ENCODE measurements at places on chromosomes 3 and 15. TPM values are rescaled to one million over a fixed set of nuclear protein-coding genes. Genes with fewer than 3 reads are reported as not detected.

GRCh38 chr3:11054739-11055438, 62.3 kb downstream of the SLC6A1 start:
- DNase-seq = no peak

GRCh38 chr15:56832125-56832524, 86.3 kb upstream of the TCF12 start:
- DNase-seq = no peak

DNA sequence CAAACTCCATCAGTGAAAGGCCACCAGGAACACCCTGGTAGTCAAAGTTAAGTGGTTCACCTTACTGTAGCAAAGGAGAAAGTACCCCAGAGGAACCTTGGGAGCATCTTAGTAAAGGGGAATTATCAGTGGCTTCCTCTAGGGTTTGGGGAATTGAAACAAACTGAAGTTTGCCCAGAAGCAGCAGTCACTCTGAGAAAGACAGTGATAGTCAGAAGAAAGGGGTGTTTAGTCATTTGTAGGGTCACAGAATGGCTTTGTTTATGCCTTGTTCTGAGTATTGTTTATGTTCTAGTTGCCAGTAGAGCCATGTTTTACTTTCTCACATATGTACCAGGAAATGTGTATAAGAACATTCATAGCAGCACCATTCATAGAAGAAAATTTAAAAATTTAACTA, 93.8 kb downstream of the FHIT start:
- no peak for DNase-seq

DNA sequence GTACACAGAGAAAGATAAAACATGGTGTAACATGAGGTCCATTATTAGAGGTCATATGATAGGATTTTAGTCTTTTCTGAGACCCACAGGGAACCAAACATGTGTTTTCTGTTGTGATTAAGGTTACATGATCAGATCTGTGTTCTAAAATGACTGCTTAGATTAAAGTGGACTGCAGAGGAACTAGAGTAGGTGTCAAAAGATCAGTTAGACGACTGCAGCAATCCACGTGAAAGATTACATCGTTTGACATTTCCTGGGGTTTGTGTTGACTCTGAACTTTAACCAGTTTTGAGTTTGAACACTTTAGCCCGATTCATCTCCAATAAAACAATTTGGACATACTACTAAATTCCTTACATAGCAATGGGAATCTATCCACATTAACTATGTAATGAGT, 5.1 kb downstream of the MIX23 start:
- no peak for DNase-seq

GRCh38 chr3:2247831-2248230, 149.2 kb downstream of the CNTN4 start:
- DNase-seq = no peak

The SUCLG2 gene
- total RNA-seq = 45.0 TPM

- peak; percentile 100 for DNase-seq
Observed at GRCh38 chr3:183285828-183286457, 32.9 kb downstream of the B3GNT5 start.

DNA sequence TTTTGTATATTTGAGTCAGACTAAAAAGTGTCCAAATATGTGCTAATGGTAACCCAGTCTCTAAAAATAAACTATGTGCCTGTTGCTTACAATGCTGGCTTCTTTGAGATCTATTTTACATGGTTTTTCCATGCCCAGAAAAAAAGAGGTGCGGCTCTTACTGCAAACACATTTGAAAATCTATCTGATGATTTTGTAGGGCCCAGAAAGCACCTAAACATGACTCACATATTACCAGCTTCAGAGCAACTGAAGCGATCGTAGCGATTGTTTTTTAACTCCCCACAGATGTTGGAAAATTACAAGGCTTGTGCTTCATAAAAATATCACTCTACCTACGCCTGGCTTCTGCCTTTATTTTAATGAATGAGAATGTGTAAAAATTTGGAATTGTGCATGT, 53.5 kb downstream of the SUCNR1 start:
- DNase-seq = peak; percentile 18

The NEK4 gene
- total RNA-seq = 25.9 TPM

DNA sequence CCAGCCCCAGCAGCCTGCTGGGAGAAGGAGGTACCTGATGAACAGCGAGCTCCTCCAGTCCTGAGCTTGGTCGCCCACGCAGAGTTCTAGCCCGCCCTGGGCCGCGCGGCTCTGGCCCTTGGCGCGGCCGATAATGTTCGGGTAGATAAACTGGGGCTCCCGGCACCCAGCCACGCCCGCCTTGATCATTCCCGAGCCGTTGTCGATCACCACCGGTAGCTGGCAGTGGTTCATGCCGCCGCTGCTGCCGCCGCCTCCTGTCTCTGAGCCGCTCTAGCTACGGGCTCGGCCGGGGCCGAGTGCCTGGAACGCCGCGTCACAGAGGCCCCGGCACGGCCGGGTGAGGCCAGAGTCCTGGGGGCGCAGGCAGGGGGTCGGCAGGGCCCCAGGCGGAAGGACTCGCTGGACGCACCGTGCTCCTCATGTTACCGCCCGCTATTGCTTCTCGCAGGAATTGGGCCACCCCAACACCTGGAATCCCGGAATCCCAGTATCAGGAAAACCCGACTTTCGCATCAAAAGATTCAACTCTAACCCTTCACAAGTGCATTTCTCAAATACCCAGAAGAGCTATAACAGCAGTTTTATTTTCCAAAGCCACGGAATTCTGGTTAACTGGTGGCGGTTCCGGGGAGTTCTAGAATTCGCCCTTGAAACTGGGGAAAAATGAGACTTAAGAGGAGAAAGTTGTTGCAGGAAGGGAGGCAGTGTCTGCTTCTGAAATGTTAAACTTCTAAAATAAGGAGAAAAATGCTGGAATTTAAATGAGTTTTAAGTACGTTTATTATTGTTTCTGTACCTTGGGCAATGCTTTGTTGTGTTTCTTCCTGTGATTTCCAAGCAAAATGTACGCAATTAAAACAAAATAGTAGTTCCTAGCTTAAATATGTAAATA, at the start of gene ACTRT3:
ACTRT3 (minus strand) TSS at position 275 of the 895 bp plus-strand sequence; CDS start at position 234, 41 bp downstream.
- DNase-seq = no peak

- DNase-seq = peak; percentile 33
Observed at GRCh38 chr15:62362608-62363007, 197.5 kb upstream of the C2CD4B start.

The CSNK1G1 gene
- 15.0 TPM for total RNA-seq

DNA sequence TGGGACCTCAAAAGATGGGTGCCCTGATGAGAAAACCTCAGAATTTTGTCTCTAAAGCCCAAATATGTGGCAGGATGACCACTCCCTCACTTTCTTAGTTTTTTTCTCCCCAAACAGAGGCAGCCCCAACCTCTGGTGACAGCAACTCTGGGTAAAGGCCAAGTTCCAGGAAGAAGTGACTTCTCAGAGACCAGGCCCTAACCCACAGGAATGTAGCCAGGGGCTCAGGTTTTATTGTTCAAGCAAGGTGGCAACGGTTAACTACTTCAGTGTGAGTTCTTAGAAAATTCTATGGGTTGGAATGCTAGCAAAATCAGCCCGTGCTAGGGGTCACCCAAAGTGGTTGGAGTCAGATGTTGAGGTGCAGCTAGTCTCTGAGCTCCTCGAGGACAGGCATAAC, 5.1 kb upstream of the DNAJA4 start:
- no peak for DNase-seq

GRCh38 chr3:122928396-122929187, 99.0 kb downstream of the SEMA5B start:
- DNase-seq = no peak

The SRGAP3 gene
- 0.69 TPM for total RNA-seq

- peak; percentile 100 for DNase-seq
Observed at GRCh38 chr3:115239717-115240116, 92.6 kb upstream of the ZBTB20 start.

DNA sequence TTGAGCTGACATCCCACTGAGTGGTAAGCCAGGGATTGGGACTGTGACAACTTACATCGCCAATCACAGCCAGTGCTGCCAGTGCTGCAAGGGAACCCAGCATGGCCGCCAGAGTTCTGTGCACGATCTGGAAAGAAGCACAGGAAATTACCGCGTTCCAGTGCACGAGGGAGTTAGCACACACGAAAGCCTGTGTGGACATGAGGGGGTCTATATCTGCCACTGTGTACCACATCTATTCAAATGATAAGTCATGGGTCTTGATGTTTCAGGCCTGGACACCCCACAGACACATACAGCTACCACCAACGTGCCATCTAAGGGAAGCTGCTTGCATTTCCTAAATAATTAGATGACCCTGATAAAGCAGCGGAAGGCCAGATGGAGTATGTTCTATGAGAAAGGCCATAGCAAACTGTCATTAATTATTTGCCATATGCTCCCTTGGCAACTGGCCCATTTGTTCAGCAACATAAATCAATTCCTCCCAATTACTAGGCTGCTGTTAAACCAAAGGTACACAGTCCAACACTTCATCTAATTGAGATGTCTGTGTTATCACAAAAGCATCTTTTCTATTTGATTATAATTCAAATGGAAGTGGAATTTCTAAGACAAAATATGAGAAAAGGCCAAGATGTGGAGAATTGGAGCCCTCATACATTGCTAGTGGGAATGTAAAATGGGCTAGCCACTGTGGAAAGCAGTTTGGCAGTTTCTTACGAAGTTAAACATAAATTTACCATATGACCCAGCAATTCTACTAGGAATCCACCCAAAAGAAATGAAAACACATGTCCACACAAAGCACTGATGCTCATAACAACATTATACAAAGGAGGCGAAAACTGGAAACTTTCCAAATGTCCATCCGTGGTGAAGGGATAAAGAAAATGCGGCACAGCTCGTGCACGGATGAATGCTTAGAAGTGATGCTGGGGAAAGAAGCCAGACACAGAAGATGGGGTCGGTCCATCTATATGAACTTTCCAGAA, 108.3 kb downstream of the OCA2 start:
- DNase-seq = no peak

The RBP2 gene
- total RNA-seq = not detected

DNA sequence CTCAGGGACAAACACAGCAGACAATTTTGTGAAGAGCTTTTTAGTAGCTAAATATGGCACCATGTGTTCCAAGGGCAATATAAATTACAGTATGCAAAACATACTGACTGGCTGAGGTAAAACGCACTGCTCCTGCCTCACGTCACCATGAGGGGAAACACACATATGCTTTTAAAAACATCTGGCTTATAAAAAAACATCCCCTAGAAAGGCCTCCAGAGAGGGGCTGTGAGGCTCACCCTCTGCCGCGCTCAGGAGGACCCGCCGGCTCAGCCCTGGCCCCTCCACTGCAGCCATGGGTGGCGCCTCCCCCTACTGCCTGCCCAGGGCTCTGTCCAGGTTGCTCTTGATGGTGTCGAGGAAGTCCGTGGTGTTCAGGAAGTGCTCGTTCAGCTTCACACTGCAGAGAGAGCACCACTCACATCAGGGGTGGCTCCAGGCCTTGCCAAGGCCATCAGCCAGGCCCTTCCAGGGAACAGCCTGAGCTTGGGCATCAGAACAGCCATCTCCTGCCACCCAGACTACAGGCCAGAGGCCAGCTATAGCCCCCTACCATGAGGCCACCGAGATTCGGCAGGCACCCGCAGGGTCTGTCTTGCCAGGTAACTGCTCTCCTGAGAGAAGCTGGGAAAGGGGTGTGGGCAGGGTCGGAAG, 18.2 kb downstream of the IDH2 start:
- DNase-seq = no peak

The HIGD2B gene
- total RNA-seq = not detected

DNA sequence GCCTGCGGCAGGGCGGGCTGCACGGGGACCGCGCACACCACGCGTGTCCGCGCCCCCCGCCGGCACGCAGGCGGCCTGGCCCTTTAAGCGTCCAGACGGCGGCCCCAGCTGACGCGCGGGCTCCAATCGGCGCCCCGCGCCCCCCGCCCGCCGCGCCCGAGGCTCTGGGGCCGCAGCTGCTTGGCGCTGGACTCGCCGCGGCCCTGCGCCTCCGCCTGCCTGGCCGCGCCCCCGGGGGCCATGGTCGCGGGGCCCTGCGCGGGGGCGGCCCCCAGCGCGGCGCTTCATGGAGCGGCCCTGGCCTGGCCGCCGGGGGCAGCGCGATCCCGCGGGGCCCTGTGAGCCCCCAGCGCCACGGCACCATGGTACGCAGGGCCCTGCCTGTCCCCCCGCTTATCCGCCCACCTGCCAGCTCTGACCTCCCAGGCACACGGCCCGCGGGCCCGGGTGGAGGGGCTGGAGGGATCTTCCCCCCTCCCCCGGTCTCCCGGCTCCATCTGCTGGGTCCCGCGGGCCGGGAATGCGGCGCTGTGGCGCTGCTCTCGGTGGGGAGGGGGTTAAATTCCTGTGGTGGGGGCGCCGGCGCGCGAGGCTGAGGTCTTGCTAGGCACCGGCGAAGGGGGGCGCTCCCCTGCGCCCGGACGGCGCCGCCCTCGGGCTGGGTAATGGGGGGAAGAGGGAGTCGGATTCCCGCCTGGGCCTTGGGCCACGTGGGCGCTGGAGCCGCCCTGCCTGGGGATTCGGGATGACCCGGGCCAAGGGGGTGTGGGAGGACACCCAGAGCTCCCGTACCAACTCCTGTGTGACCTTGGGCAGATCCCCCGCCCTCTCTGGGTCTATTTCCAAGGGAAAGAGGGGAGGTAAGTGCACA, 1.1 kb downstream of the ZBTB47 start:
- DNase-seq = peak; percentile 50
